ENCODE measurements at places on chromosomes 7 and 10.

DNA sequence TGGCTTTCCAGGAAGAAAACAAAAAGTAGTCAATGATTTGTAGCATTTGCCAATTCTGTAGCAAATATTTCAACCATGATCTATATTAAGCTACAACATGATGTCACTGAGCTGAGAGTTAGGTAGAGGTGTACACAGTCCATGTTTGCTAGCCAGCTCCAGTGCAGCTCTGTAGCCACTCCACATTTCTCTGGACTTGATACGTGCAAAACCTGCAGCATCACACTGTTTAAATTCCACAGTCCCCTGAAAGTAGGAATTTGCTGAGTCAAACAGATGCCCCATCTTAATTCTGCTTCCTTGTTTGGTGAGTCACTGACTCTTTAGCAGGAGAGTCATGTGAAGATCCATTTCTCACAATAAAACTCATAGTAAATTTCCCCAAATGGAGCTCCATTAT is 89.8 kb upstream of the LRRTM3 start:
- peak; percentile 82 for DNase-seq

DNA sequence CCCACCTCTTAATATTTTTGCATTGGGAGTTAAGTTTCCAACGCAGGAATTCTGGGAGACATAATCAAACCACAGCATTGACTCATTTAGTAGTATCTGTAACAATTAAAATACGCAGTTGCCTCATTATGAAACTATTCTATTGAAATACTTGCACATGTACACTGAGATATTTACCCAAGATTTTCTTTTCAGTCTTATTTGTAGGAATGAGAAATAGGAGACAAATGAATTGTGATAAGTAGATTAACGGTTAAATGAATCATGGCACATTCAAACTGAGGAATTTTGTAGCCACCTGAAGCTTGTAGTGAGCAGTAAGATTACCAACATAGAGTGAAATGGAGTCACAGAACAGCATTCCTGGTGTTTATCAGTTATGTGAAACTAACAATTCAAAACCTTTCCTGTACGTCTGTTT is 18.1 kb downstream of the RP9 start:
- no peak for DNase-seq

DNA sequence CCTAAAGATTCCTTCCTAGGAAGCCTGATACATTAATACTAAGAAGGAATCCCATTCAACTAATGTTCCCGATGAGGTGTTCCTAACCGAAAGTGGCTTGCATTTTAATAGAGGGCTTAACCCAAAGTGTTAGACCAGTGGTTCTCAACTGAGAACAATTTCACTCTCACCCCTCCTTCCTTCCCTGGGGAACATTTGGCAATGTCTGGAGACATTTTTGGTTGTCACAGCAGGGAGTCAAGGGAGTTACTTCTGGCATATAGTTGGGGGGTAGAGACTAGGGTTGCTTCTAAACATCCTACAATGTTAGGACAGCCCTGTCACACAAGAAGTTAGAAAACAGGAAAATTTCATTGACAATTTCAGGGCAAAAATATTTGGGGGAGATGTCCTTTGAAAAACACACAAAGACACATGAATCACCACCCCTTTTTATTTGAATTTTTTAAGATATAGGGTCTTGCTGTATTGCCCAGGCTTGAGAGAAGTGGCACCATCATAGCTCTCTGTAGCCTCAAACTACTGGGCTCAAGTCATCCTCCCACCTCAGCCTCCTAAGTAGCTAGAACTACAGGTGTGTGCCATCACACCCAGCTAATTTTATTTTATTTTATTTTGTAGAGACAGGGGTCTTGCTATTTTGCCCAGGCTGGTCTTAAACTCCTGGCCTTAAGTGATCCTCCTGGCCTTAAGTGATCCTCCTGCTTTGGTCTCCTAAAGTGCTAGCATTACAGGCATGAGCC is 50.7 kb downstream of the WNT2 start:
- no peak for DNase-seq

DNA sequence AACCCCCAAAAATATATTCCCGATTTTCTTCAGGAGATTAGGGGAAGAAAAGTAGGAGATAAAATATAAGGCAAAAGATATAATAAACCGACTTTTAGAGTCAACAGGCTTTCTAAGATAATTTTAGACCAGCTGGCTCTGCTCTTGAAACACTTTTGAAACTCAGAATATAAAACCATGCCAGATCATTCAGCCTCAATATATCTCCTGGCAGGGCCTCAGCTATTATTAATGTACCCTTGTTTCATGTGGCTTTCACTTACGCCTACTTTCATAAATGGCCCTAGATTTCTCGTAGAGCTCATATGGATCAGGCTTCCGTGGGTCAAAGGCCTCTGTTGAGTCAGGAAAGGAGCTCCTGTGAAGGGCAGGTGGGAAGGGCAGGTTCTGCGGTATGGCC is 396.0 kb downstream of the PHTF2 start:
- DNase-seq, result no peak

- DNase-seq, result no peak
Measured at GRCh38 chr7:21948887-21949540, 3.3 kb upstream of the CDCA7L start.

DNA sequence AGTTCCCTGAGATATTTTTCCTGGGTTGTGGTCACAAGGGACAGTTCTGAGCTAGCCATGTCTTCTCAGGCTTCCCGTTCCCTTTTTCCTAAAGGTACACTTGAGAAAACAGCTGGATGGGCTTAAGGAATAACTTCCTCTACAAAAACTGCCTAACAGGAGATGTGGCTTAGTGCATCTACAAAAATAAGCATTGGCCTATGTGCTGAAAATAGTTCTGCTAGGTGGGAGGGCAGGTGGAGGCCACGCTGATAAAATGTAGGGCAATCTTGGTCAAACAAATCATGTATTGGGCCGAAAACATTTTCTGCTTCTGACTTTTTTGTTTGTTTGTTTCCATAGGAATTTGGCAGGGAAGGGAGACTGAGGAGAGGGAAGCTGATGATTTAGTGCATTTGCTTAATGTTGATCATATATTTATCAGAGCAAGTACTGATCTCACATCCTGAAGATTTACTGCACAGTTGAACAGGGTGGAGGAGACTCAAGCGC is 409.4 kb upstream of the FZD8 start:
- DNase-seq, result no peak

DNA sequence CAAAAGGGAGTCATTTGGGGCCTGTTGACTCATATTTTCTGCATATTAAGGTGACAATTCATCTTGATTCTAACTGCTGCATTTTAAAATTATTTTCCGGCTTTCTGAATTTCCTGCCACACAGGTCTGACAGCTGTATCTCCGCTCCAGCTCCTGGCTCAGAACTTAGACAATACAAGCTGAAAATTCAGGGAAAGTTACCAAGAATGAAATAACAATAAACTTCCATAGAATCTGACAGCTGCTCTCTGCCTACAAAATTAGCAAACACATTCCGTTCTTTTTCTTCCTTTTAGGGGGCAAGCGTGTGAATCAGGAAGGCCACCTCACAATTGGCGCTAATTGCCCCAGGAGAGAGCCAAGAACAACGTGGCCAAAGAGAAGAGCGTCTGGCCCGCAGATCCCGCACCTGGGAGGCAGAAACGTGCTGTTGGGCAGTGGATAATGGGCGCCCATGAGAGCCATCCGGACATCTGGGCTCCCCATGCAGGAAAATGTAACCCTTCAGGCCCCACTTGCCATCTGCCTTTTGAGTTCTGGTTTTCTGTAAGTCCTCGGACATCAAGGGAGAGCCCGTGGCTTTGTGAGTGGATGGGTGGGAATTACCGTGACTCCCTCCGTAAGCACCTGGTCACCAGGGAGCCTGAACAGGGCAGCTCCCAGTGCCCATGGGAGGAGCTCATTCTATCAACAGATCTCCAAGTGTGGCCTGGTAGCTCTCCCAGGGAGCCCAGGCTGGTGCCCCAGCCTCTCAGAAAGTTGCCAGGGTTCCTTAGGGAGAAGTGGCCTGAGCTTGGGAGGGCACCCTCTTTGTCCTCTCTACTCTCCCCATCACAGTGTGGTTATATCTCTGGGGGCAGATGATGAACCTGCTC is 5.0 kb downstream of the CLRN3 start:
- DNase-seq, result no peak

DNA sequence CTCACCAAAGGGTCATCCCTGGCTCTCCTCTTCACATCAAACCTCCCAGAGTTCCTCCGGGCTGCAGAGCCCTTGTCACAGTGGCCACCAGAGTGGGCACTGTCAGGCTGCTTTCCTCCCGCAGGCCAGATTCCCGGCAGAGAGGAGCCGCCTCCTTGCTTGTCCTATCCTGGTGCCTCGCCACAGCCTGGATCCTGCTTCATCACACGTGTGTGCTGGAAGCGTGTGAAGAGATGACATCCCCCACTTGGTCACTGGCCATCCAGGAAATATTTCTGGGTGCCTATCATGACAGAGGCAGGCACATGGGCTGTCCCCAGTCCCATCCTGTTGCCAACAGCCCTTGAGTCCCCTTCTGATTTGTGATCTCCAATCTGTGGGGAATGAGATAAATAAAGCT is 15.0 kb downstream of the INSIG1 start:
- DNase-seq, result no peak

DNA sequence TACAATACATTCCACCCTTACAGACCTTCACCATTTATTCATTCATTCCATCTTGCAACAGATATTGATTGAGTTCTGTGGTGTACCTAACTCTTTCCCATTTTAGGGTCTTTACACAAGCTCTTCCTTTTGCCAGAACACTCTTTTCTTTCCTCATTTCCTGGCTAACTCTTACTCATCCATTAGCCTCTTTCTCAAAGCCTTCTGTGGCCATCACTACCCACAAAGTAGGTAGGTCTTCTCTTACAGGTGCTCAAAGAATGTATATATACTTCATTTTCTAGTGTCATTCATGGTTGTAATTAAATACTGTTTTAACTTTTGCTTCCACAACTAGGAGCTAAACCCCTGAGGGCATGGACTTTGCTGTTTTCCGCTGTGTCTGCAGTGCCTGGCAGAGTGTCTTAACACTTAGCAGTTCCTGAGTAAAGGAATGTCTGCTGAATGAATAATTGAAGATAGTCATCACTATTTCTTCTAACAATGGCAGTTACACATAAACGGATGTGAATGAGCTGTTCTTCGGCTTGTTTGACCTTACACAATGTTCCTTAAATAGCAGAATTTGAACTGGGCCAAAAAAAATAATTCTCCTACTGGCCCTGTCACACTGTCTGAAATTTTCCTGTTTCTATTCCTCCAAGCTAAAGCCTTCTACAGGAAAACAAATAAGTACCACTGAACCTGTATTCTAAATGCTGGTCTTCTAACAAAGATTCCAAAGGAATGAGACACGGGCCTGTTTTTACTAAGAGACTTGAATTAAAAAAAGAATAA is 15.1 kb downstream of the BCAP29 start:
- DNase-seq, result peak; percentile 83

DNA sequence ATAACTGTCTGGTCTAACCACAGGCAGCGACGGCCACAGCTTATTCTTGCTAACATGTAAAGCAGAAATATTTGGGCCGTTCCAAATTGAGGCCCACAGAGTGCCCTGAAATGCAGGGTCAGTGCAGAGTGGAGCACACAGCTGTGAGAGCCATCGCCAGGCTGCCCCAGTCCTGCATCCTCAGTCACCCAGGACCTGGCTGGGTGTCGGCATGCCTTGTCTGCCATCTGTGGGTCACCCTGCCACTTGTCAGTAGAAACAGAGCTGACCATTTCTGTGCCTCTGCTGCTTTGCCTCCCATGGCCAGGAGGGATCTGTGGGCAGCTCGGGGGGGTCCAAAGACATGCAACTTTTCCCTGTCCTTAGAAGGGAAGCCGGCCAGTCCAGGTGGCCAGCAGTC is 57.3 kb upstream of the BTBD16 start:
- DNase-seq, result no peak

GRCh38 chr10:118827053-118827452 is 72.3 kb upstream of the CACUL1 start:
- no peak for DNase-seq

- no peak for DNase-seq
Measured at GRCh38 chr7:20993693-20994092, 207.0 kb upstream of the SP8 start.

- DNase-seq, result no peak
Measured at GRCh38 chr7:139691253-139691781, 86.5 kb downstream of the HIPK2 start.

GRCh38 chr10:22646388-22646853 is 68.0 kb downstream of the PIP4K2A start:
- no peak for DNase-seq

- DNase-seq, result no peak
Measured at GRCh38 chr10:71968553-71969474, 4.6 kb downstream of the CHST3 start.

GRCh38 chr10:127888521-127889312 is 4.0 kb downstream of the CLRN3 start:
- DNase-seq, result no peak

GRCh38 chr7:2282185-2282751 is 32.0 kb downstream of the SNX8 start:
- DNase-seq, result no peak

GRCh38 chr7:8200316-8200715 is 61.7 kb downstream of the ICA1 start:
- DNase-seq, result no peak

DNA sequence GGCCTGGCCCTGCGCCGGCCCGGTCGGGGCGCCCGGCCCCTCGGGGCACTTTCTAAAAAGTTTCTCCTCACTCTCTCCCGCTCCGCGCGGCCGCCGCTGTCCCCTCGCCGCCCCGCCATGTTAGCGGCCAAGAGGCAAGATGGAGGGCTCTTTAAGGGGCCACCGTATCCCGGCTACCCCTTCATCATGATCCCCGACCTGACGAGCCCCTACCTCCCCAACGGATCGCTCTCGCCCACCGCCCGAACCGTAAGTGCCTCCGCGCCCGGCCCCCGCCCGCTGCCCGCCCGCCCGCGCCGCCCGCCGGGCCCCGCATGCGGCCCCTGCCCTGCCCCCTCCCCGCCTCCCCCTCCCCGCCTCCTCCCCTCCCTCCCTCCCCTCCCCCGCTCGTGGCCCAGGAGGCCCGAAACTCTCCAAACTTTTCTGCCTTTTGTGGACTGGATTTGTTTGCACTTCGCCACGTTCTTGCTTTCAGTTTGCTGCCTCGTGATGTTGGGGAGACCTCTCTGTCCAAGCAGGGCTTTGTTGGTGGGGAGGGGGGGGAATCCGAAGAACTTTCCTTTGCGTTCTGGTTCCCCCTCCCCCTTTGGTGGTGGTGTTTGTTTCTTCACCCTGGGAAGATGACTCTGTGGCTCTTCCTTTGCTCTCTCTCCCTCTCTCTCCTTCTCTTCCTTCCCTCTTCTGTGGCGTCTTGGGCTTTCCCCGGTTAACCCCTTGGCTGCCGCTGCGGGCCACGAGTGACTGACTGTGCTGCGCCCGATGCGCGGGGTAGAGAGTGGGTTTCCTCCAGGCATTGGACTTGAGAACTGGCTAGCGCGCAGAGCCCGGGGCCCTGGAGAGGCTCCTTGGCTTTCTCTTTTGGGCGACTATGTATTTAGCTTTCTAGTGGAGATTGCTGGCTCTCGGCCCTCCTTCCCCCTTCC is 1.6 kb downstream of the TCF7L2 start:
- DNase-seq, result no peak
